ENCODE measurements at places on chromosomes 1 and 21.

DNA sequence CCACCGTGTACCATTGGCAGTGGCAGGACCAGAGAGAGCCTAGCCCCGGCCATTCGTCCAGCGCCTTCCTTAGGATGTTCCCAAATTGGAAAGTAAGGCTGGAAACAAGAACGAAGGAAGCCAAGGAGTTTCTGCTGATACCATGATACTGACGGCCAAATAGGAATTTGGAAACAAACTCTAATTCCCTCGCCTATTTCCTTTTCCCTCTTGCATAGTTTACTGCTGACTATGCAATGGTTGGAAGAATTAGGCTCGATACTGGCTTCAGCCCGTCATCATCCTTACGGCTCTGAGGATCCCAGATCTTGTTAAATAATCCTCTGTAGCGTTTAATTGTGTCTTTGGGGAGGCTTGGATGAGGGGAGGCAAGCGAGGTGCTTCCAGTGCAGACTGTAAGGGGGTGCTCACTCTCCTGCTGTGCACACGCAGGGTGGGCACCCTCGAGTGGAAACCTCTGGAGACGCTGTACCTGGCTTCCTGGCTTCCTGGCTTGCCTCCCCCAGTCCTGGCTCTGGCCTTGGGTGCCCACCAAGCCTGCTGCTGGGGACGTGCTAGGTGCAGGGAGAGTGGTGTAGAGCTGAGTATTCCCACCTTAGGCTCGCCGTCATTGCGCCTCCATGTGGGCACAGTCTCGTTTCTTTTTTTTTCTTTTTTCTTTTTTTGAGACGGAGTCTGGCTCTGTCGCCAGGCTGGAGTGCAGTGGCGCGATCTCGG, 27.4 kb upstream of the CAMTA1 start:
- DNase-seq = no peak

DNA sequence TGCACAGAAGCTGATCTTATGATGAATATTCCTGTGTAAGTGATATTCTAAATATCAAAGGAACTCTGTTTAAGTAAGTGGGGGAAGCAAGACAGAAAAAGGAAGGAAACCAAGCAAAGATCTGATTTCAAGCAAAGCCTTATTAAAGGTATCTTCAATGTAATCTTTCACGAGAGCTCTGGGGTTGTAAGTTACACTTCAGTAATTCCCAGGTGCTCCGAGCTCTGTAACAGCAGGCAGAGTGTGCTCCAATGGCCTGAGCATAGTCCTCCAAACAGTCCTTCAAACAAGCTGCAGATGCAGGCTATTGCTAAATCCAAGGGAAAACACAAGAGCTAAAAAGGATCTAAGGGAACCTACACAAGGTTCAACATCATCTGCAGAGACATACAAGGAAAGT, 949.7 kb upstream of the TMPRSS15 start:
- no peak for DNase-seq

DNA sequence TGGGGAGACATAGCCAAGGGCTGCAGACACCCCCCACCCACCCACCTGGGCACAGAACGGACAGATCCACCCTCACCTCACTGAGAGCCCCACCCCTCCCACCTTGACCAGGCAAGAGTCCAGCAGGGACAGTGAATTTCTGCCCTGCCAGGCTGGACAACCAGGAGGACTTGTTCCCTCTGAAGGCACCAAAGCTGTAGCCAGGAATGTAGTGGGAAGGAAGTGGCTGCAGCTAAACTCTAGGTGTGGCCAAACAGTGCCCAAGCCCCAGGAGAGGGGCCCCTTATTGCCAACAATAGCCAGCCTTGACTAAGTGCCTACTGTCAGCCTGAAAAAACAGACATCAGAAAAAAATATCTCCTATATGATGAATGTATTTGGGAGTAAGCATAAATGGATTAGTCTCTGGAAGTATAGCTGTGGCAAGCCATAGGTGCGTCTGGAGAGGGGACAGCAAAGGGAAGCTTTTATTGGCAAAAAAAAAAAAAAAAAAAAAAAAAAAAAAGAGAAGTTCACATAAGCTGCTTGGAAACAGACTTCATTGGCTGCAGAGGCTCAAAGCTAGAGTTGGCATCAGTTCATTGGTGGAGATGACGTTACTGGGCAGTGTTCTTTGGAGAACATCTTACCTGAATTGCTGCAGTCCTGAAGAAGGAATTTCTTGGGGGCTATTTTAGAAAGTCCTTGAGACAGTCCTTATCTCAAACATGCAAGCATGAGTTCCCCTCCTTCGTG, 64.1 kb upstream of the TMEM51 start:
- DNase-seq = no peak

GRCh38 chr21:45079351-45079750, 5.0 kb downstream of the ADARB1 start:
- DNase-seq = no peak

GRCh38 chr1:29991025-29991424, 732.4 kb downstream of the MATN1 start:
- DNase-seq = no peak

- no peak for DNase-seq
Measured at GRCh38 chr1:53959664-53960250, 13.6 kb downstream of the LRRC42 start.

GRCh38 chr21:44889625-44890337, 16.3 kb upstream of the PTTG1IP start:
- DNase-seq = no peak

GRCh38 chr1:244710474-244711062, 57.6 kb downstream of the DESI2 start:
- DNase-seq = no peak

DNA sequence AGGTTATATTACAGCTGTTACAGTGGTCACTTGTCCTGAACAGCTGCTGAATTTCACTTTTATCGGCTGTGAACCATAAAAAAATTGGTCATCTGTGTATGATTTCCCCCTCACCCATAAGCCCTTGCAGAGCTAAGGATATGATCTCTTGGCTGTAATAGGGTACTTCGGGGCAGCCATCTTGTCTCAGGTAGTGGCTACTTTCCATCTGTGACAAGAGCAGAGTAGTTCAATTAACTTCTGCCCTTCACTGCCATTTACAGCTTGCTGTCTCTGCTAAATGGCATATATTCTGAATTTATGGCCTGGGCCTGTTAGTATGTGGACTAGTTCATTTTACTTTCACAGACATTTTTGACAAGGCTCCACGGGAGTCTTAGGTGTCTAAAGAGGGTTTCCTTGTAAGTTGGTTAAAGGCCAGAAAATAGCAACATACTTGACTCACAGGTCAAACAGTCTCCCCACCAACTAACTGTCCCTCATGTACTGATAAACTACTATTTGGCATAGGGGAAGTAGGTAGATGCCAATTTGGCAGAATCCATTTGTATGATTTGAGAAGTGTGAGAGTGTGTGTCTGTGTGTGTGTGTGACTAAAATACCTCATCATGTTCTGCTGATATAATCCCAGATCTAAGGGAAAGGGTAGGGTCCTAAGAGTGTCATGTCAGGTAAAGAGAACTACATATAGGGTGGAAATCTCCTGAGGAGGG, 151.6 kb downstream of the KCTD3 start:
- DNase-seq = no peak

GRCh38 chr1:92975551-92976232, 14.4 kb upstream of the DIPK1A start:
- no peak for DNase-seq

DNA sequence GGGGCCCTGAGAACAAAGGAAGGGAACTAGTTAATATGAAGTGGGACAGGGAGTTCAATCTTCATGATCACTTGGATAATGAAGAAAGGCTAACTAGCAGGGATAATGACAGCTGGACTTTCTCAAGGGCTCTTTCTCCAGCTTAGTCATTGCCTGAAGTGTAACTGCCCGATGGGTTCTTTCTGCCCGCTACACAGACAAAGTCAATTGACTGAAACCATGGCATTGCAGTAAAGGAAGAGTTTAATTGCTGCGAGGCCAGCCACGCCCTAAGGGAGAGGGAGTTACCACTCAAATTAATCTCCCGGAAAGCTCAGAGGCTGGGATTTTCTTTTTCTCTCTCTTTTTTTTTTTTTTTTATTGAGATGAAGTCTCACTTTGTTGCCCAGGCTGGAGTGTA, 16.6 kb upstream of the SLC2A5 start:
- no peak for DNase-seq

DNA sequence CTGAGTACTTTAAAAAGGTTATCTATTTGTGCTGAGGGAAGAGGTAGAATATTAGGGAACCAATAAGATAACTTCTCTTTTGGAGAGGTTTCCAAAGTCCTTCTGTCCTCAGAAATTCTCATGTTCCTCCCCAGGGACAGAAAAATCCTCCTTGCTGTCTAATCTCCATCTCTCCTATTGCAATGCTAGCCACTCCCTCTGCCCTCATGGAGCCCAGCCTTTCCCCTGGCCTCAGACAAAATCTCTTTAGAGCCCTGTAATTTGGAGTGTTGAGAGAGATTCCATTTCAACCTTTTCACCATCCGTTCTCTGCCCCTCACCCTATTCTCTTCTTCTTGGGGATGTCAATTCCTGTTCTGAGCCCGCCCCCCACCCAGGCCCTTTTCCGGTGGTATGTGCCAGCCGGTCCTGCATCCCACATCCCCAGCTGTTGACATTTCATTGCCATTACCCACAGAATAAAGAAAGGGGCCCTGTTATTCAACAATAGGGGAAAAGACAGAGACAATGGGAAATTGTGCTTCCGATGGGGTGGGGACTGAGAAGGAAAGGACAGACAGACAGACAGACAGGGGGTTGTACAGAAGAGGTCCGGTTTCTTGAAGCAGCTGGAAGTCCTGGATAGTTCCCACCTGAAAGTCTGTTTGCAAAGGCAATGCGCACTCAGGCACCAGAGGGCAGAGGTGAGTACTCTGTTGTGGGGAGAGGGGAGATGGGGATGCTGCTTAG, at the start of gene HAPLN2:
HAPLN2 (plus strand) TSS at position 563 of the 729 bp plus-strand sequence. CDS start 4,076 bp downstream, outside the sequence.
- DNase-seq = peak; percentile 66

DNA sequence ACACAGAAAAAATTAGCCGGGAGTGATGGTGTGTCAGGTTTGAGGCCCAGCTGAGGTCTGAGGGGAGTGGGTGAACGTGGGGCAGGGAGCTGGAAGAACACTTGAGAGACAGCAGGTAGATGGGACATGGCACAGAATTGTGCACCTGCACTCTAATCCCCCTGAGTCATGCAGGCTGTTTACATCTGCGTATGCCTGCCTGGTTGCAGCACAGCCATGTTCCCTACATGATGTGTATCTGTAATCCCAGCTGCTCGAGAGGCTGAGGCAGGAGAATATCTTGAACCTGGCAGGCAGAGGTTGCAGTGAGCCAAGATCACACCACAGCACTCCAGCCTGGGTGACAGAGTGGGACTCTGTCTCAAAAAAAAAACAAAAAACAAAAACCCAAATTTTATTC, 44.8 kb downstream of the ATP5PO start:
- peak; percentile 17 for DNase-seq

DNA sequence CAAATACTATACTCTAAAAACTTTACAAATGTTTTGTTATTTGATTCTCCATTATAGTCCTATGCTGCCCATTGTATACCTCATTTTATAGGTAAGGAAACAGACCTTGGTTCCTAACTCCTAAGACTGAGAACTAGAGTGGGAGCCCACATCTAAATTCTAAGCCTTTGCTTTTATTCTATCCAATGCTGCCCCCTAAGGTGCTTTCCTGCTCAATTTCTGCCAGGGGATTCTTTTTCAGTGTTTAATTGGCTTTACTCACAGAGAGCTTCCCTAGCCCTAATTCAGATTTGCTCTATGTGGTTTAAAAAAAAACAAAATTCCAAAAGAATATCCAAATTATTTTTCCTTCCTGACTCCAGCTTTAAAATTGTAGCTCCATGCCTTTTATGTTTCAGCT, 64.5 kb downstream of the KIF14 start:
- DNase-seq = no peak

DNA sequence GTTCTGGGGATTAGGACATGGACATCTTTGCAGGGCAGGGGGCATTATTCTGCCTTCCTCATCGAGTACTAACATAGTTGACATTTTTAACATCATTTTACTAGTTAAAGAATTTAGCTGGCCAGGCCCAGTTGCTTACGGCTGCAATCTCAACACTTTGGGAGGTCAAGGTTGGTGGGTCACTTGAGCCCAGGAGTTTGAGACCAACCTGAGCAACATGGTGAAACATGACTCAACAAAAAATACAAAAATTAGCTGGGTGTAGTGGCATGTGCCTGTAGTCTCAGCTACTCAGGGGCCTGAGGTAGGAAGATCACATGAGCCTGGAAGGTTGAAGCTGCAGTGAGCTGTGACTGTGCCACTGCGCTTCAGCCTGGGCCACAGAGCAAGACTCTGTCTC, 29.8 kb upstream of the THEM4 start:
- no peak for DNase-seq

Data from SHP77 treated with DMSO at 0.1 percent for 48 hours (cell line).